ENCODE measurements at places on chromosomes 2 and 18.
A peak's percentile ranks its signal among the peaks of the same experiment; 100 is the strongest.

DNA sequence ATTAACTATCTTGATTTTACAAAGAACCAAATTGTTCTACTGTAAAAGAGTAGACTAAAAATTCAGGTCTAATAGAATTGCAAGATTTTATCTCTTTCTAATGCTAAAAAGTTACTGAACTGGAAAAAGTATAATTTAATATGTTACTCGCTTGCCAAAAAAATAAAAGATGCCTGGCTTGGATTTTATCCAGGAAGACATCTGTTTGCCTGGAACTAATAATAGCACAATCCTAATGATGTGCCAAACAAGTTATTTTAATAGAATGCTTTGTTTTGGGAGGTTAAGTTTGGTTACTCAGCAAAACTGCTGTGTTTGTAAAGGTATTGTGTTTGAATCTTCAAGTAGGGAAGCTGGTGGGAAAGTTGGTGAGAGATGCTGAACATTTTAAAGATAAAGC, 19.4 kb upstream of the ZSWIM2 start:
- no peak for DNase-seq

- DNase-seq: no peak
These were observed 528.4 kb upstream of the SPHKAP start for GRCh38 chr2:228709788-228710371.

DNA sequence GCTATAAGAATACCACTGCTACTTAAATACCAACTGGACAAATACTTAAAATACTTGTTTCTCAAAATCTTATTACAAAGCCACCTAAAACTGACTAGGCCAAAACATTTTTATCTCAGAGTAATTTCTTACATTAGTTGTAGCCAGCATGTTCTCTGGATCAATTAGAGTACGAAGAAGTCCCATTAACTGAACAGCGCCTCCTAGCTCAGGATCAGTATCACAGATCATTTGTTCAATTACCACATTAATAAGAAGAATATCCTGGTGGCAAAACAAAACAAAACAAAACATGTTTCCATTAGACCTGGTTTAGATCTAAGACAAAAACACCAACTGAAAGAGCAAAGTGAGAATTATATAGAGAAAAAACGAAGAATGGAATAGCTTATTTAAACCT, 36.0 kb downstream of the PPP4R3B start:
- DNase-seq: no peak

DNA sequence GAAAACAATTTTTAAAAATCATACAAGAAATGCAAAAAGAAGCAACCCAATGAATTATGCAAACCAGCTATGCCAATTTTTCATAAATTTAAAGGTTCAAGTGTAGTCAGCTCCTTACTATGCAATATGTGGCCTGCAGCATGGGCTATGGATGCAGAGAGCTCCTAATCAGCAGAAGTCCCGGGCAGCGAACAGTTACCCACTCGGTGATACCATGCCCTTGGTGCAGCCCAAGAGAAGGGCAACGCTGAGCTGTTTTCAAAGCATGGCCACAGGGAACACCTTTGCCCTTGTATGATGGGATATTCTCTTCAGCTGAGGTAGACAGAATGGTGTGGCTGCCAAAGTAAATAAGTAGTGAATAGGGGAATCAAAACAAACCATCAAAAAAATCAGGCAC, 17.3 kb upstream of the ARL5A start:
- DNase-seq: no peak

DNA sequence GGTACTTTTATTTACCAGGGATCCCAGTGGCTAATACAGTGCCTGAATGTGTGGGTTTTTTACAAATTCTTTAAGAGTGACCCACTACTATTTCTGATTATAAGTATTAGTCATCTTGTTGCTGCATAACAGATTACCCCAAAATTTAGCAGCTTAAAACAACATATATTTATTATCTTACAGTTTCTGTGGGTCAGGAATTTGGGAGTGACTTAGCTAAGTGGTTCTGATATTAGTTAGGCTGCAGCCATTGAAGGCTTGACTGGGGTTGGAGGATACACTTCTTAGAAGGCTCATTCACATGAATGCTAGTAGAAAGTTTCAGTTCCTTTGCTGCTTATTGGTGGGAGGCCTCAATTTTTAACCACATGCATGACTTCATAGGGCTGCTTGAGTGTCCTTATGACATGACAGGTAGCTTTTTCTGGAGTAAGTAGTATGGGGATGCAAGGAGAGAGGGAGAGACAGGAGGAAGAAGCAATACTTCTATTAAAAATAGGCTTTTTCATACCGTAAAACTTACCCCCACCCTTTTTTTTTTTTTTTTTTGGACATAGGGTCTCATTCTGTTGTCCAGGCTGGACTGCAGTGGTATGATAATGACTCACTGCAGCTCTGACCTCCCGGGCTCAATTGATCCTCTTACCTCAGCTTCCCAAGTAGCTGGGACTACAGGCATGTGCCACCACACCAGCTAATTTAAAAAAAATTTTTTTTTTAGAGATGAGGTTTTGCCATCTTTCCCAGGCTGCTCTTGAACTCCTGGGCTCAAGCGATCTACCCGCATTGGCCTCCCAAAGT, 13.3 kb upstream of the POLE4 start:
- DNase-seq: peak; percentile 55

- DNase-seq: no peak
These were observed 41.6 kb downstream of the CREB1 start for GRCh38 chr2:207571370-207571769.

- no peak for DNase-seq
These were observed 92.1 kb downstream of the RPRM start for GRCh38 chr2:153386481-153386897.

- no peak for DNase-seq
These were observed 305.0 kb downstream of the TDRD15 start for GRCh38 chr2:21428754-21429153.

- DNase-seq: no peak
These were observed 33.5 kb upstream of the ZNF512 start for GRCh38 chr2:27549303-27549702.

DNA sequence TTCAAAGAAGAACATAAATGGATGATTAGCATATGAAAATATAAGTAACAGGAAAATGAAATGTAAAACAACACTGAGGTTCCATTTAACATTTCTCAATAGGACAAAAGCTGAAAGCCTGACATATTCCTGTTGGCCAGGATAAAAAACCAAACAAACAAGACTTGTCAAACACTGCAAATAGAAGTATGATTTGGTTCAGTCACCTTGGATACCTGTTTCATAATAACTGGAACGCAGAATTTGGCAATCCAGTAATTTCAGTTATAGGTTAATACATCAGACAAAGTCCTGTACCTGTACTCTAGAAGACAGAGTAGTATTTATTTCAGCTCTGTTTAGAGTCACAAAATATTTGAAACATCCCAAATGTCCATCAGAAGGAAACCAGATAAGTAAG, 16.5 kb upstream of the EVA1A start:
- DNase-seq: no peak

- no peak for DNase-seq
These were observed 1.1 kb upstream of the SATB2 start for GRCh38 chr2:199458806-199459285.

DNA sequence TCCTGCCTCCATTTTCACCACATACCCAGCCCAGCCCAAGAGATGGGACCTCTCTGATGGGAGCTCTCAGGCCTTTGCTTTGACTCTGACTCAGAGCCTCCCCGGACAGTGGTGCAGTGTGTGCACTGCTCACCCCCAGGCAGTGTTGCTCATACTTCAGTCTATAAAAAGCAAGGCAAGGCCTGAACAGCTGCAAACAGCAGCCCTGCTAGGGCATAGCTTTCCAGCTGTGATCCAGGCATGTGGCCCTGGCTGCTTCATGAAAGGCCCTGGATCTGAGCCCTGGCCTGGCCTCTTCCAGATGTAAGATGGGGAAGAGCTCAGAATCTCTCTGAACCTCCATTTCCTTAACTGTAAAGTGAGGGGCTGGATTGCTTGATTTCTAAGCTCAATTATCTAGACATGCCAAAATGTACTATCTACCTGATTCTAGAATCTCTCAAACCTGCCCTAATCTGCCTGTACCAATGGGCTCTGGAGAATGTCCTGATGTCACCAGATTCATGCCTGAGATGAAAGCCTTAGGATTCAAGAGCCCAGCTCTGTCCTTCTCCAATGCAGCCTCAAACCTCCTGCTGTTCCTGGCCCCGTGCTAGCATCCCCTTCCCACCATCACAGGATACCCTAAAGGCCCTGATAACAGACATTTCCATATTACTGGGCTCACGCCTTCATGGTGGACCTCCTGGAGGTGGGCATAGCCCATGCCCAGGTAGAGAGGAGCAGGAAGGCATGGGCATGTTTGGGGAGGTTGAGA, 206.9 kb downstream of the ARL4C start:
- no peak for DNase-seq

GRCh38 chr2:39689272-39689841, 23.6 kb downstream of the TMEM178A start:
- DNase-seq: no peak

DNA sequence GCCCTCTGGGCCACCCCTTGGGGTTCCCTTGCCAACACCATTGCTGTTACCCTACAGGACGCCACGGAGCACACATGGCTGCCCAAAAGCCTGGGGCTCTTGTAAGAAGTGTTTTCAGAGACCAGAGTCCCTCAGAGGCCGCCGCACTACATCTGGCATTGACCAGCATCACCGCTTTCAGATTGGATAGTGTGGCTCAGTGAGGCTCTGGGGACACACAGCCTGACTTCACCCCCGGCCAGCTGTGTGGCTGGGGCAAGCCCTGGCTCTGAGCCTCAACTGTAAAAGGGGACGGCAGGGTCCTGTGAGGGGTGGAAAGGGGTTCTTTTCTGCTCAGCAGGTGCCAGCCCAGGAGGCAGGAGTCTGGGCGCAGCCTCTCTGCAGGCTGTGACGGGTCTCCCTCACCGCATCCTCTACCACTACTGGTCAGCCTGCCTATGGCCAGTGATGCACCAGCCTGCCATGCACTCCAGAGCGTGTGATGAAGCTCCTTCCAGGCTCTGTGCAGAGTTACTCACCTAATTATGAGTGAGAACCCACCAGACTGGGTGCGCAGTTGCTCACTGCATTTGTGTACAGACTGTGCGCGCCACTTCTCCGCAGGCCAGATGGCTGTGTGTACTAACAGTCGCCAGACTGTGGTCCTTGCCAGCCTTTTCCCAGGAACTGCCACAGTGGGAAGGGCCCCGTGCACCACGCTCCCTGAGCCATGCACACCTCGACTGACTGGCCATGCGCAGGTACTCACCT, 10.7 kb upstream of the OTOF start:
- no peak for DNase-seq
